ENCODE measurements at places on chromosomes 16 and 17.
A peak's percentile ranks its signal among the peaks of the same experiment; 100 is the strongest.

GRCh38 chr17:74618451-74618850, 5.1 kb downstream of the CD300E start:
- no peak for DNase-seq

DNA sequence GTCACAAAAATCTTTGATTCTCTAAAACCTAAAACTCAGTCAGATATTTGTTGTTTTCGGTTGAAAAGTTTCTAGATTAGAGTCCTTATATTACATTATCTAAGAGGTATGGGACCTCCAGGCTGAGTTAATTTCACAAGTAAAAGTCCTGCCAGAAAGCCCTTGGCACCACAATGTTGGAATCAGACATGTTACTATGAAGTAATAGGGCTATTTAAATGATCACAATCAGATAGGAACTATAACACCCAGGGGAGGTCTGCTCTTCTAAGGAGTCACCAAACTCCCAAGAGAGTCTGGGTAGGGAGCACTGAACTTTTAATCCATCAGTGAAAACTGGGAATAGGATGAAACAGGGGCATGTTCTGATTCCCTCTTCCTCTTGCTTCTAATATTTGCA, 54.2 kb downstream of the WIPI1 start:
- DNase-seq, result no peak

GRCh38 chr16:3188925-3189825, 1.2 kb downstream of the OR1F1 start:
- no peak for DNase-seq

- no peak for DNase-seq
Observed at GRCh38 chr16:79868841-79869240, 268.3 kb upstream of the MAF start.

DNA sequence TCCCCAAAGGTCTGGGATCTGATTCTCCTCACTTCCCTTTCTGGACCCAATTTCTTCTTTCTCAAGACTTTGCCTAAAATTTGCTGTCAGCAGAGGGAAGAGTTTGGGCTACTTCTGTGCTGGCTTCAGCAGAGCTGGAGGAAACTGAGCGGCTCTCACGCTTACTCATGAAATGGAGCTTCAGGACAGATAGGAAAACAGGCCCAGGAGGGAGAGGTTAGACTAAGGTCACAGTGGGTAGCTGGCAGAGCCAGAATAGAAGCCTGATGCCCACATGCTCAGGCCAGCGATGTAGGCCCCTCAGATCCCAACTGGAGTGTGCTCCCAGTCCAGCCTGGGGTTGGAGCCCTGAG, 593 bp downstream of the SLC38A7 start:
- DNase-seq, result no peak

DNA sequence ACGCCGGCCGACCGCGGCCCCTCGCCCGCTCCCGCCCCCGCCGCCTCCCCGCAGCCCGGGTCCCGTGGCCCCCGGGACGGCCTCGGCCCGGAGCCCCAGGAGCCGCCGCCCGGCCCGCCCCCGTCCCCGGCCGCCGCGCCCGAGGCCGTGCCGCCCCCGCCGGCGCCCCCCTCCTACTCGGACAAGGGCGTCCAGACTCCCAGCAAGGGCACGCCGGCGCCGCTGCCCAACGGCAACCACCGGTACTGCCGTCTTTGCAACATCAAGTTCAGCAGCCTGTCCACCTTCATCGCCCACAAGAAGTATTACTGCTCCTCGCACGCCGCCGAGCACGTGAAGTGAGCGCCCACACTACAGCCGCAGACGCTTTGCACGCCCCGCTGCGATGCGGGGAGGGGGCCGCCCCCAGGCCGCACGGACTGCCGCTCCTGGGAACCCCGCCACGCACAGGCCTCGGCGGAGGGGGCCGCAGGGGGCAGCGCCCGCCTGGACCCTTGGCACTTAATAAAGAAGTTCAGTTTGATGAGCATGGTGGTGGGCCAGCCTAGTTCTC, 35.5 kb upstream of the ZC3H18 start:
- no peak for DNase-seq

GRCh38 chr16:65377195-65377594, 255.3 kb upstream of the CDH11 start:
- no peak for DNase-seq

DNA sequence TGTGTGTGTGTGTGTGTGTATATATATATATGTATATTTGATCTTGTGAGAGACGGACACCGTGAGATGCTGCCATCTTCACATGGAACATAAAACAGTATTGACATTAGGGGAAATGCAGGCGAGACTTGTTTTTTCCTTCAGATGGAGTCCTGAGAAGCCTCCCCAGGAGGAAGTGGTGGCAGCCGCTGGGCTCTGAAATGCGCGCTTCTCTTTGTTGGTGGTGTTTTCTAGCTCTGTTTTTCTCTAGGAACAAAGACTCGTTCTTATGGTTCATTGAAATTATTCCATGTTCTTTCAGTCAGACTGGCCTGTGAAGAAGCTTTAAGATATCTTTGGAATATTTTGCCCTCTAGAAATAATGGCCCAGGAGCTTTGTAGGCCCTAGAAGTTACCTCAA, 32.9 kb downstream of the SNX29 start:
- no peak for DNase-seq

- no peak for DNase-seq
Observed at GRCh38 chr16:58509256-58510096, 5.8 kb upstream of the SETD6 start.

DNA sequence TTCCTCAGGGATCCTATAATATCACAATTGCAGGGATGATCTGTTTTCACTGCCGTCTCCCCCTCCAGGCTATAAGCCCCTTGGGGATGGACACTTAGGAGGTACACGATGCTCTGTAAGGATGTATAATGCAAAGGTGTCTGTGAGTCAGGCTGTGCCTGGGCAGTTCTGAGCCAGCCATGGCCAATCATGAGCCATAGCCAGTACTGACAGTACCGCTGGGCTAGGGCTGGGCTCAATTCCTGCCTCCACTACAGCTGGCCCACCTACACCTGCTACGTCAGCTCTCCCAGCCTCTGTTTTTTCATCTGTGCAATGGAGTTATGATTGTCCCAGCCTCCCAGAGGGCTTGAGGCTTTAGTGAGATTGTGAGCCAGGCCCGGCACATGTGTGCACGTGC, 2.8 kb upstream of the WNT9B start:
- no peak for DNase-seq

DNA sequence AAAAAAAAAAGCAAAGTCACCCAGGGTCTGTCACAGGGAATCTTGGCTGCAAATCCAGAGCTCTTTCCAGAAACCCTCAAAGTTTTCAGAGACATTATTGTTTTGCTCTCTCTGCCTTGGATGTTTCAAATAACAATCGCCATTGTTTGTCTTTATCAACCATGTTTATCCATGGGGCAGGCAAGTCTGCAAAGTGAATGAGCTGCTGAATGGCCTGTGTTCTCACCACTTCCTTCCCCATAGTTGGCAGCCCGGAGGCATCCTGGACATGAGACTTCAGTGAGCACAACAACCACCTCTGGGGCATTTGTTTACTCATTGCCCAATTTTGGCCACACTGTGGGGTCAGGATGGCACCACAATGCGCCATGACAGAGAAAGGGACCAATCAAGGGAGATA, 53.1 kb upstream of the USP7 start:
- no peak for DNase-seq

GRCh38 chr17:64496348-64496785, 487 bp downstream of the POLG2 start:
- no peak for DNase-seq

DNA sequence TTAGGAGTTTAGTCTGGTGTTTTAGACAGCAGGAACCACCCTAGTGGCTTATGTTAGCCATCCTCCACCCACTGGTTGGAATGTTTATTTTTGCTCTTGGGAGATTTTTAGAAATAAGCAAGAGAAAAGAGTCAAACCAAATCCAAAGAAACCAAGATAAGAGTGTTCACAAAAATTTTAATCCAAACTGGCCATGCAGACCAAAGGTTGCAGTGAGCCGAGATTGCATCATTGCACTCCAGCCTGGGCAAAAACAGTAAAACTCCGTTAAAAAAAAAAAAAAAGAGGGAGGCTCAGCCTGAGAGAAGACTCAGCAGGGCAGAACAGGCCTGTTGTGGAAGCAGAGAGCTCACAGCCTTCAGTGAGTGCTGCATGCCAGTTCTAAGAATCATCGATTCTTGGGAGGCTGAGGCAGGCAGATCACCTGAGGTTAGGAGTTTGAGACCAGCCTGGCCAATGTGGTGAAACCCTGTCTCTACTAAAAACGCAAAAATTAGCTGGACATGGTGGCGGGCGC, 12.2 kb upstream of the C16orf54 start:
- no peak for DNase-seq

DNA sequence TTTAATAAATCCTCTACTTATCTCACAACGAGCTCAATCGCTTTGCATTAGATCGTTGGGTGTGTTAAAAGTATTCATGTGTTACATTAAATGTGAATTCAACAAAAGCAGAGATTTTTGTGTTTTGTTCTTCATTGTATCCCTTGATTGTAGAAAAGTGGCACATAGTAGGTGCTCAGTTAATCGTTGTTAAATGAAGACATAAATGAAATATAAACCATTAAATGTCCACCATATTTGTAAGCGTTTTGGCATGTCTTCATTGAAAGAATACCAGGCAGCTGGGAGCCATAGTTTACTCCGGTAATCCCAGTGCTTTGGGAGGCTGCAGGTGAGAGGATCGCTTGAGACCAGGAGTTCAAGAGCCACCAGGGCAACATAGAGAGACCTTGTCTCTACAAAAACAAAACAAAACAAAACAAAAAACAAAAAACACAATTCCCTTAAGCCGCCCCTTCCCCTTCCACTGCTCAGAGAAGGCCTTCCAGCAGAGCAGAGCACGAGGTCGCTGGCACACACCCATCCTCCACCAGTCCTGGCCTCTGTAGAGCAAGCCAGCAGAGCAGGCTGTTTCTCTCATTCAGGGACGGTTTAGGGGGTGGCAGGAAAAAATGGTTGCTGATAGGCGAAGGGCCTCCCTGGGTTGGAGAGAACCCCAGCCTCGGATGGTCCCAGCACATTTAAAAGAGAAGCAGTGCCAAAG, 673 bp upstream of the CHD9 start:
- peak; percentile 55 for DNase-seq

DNA sequence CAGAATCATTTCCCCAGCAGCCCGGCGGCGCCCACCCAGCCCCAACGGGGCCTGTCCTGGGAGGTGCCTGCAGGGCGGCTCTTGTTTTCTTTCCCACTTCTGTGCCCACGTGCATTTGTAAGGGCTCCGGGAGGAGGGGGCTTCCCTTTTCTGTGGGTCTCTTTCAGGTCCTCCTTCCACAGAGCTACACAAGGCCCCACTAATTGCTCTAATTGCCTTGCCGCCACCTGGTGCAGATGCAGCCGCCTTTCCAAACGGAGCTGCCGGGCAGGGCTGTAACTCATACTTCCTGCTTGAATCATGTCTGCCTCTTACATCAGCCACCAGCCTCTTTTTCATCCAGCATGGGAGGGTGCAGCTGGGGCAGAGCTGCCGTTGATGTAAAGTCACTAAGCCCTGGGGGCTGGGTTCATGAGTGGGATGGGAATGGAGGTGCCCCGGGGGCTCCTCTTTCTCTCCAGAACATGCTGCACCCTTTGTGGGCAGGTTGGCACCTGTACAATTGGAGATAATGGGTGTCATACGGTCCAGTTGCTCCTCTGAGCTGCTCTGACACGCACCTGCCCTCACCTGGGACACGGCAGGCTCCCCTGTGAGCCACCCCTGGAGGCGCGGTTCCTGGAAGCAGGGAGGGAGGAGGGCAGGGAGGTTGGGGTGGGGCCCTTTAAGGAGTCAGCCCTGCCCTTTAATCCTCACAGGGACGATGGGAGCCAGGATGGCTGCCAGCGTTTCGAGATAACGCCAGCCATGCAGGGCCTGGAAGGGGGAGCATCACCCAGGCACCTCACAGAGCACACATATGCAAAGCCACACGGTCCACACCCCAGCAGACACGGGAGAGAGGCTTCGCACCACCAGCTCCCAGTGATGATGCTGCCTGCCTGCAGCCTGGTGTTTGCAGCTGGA, 41.1 kb upstream of the KLHDC4 start:
- peak; percentile 70 for DNase-seq
